ENCODE measurements at places on chromosomes 6 and 20. TPM values are rescaled to one million over a fixed set of nuclear protein-coding genes. Genes with fewer than 3 reads are reported as not detected.

The CST9L gene
- total RNA-seq: not detected

The TP53TG5 gene
- not detected for total RNA-seq

The PIM1 gene
- total RNA-seq: 0.54 TPM

The TNNC2 gene
- total RNA-seq: not detected

The GSTA2 gene
- not detected for total RNA-seq

The KHDC1L gene
- not detected for total RNA-seq
